ENCODE measurements at places on chromosomes 2 and 18. TPM values are rescaled to one million over a fixed set of nuclear protein-coding genes. Genes with fewer than 3 reads are reported as not detected.

RNU2-63P gene
- not detected for polyA plus RNA-seq

SULT1C3 gene
- not detected for polyA plus RNA-seq

REEP1 gene
- polyA plus RNA-seq = 0.27 TPM

ICA1L gene
- polyA plus RNA-seq = 3.8 TPM

EMILIN1 gene
- polyA plus RNA-seq = 65.0 TPM

DNA sequence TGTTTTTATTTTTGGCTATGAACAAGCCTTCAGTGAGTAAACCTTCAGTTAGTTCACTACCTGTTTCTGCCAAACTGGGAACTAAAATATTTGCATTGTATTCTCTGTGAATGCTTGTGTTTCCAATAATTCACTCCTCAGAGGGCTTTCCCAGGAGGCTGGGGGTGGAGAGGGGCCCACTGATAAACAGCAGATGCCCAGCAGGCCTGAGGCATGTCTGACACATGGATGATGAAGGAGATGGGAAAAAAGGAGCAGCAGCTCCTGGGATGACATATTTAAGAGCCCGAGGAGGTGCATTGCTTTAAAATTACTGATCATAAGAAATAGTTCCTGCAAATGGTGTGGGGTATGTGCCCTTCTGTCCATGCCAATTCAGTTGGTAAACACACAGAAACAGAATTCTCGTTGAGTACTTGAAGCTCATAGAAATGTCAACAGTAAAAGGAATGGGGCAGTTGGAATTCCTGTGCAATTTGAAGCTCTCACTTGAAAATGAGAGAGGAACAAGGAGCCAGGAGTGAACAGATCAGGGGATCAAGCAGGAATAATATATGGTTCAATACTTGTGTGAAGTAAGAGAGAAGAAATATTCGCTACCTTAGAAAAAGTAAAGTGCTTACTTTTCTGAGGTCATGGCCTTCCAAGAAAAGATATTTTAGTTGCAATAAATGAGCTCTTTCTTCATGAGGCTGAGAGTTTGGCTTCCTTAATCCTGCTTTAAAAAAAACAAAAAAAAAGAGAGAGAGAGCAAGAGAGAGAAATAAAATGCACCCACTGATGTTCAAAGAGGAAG lies 22.0 kb upstream of the HNMT start:
- no peak for DNase-seq

GRCh38 chr18:48351216-48352050 lies 57.8 kb downstream of the ZBTB7C start:
- no peak for DNase-seq

GRCh38 chr18:59063300-59063906 lies 76.3 kb upstream of the SEC11C start:
- DNase-seq = no peak

DNA sequence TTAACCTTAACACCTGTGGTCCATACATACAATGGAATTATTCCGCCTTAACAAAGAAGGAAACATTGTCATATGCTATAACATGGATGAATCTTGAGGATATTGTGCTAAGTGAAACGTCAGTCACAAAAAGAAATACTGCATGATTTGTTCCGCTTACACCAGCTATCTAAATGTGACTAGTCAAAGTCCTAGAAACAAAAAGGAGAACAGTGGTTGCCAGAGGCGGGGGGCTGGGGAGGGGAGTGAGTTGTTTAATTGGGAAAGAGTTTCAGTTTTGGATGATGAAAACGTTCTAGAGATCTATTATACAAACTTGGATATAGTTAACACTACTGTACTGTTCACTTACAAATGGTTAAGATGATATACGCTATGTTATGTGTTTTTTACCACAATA lies 72.0 kb downstream of the SPRED2 start:
- DNase-seq = no peak

DNA sequence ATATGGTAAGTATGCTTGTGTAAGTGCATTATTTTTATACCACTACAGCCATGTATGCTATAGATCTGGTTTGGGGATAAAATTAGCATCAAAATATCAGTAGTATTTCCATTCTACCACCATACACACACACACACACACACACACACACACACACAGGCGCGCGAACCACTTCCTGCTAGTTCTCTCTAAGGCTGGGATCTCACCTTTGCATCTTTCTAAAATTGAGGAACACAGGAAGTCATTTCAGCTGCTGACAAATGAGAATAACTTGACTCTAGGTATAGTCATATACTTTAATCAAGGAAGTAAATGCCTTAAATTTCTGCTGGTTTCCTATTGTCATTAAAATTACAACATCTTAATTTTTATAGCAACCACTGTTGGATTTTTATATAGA lies 72.5 kb downstream of the RBM43 start:
- DNase-seq = no peak

DNA sequence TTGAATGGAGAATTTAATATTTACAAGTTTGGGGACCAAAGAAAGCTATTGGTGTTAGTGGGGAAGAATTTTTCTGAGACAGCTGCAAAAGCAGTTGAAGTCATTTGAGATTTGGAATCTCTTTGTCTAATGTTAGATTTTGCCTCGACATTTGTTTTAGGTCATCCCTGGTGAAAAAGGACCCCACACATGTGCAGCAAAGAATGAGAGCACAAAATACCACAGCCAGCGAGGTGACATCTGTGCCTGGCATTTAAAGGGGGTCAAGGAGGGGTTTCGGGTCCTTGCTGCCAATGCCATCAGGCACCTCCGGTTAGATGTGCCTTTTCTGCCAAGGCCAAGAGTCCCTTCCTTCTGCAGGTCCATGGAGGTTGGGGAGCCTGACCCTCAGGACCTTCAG lies 173.3 kb downstream of the TRIB2 start:
- no peak for DNase-seq

DNA sequence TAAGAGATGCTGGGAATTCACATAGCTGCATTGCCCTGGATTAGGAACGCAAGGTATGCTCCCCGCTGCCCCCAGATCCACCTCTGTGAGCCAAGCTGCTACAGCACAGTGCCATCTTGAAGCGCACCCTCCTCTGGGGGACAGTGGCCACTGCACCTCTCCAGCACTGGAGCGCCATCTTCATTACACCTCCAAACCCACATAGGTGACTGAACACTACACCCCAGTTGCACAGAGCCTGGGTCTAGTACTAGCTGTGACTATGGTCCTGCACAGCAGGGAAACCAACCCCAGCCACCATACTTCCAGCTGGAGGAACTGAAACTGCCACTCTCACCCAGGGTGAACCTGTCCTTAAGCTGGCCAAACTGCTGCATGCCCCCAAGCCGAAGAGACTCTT lies 84.6 kb downstream of the TMEM237 start:
- no peak for DNase-seq

DNA sequence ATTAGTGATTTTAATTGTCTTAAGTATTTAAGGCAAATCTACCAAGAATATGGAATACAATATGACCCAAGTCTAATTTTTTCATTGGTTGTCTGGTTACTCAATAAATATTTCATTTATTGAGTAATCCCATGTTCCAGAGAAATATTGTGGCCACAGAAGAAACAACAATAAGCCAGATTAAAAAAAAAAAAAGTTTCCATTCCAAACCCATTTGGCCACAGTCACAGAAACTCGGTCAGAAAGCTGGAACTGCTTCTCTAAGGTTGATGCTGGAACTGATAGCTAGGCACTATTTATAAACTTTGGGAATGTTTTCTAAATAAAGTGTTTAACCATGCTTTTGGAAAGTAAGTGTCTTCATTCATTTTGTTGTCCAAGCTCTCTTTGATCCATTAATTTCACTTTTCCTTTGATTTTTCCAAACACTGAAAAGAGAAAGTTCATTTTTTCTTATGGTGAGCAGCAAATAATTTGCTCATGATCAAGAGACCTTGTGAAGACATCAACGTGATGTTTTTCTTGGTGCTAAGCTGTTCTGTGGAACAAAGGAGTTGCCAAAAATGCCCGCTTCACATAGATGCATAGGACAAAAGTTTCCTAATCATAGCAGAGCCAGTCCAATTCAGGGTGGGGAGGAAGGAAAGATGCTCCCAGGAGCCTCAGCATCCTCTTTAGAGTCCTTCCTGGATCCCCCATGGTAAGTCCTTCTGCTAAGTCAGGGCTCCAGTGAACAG lies 72.1 kb upstream of the CCBE1 start:
- peak; percentile 70 for DNase-seq

- peak; percentile 4 for DNase-seq
Measured at GRCh38 chr2:38648107-38648761, 17.7 kb upstream of the GALM start.

DNA sequence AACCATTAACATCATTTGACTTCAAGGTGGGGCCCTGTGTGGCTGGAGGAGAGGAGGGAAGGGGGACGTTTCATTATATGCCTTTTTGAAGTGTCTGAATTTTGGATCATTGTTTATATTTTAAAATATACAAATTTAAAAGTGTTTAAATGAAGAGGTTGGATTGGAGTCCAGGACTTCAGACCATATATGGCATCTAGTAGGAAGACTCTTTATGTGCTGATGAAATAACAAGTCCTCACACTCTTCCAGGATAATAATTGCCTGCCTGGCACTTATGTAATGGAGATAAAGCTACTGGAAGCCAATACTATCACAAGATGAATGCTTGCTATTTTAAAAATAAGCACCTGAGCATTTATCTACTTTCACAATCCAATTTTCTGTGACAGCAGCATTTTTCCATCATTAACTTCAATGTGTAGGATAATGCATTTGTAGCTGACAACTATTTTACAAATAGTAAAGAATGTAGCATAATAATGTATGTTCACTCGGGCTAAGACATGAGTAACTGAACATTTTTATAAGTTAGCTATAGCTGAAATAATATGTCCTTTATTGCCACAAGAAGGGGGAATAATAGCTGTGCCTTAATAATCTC lies 188.4 kb downstream of the MTCL1 start:
- DNase-seq = no peak

DNA sequence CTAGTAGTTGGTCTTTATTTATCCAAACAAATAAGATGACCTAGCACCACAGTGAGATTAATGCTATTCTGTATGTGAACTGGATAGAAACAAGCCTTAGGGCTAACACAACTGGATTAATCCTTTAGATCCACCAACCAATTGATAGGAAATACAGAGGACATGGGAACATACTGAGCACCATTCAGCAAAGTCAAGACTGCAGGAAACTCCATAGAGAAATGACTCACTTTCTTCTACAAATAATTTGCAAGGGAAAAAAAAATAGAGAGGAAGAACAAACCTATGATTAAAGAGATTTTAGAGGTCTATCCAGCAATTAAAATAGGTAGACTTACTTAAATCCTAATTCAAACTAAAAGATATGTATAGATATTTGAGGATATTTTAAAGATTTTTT lies 23.9 kb downstream of the WDFY1 start:
- no peak for DNase-seq

DNA sequence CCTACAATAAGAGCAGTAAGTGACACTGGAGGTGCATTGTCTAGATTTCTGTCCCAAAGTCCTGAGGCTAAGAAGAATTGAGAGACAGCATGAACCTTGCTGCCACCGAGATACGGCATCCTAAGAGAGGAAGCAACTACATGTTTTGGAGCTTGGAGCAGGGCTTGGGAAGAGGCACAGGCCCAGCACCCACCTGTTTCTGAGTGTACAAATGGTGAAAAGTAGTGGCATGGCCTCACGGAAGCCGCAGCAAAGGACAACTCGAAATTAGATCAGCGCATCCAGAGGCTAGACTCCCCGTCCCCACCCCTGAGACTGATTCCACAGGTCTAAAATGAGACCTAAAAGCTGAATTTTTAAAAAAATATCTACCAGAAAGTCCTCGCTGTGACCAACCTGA lies 127.5 kb downstream of the PTGR3 start:
- no peak for DNase-seq

GRCh38 chr2:74779587-74780135 lies 54.3 kb upstream of the HK2 start:
- DNase-seq = no peak

- DNase-seq = peak; percentile 15
Measured at GRCh38 chr18:64037812-64038414, 68.0 kb downstream of the SERPINB8 start.

DNA sequence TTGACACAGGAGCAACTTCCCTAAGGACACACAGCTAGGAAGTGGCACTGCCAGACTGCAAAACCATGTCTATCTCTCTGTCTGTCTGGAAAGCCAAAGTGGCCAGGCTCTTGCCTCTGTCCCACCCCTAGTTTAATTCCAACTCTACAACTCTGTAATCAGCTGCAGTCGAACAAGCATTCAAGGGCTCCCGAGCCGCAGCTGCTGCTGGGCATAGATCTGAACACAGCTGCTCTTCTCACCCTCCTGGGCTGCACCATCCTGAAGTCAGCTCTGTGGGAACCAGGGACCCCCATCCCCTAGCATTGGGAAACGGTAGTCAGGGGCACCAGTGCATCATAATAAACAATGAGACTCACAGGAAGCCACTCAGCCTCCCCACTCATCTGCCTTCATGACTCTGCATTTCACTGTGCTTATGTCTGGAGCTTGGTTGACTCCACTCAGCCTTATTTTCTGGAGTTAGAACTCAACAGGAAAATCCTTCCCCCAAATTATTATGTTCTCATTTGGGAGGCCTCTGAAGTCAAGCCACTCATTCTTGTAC lies 44.4 kb upstream of the TMEM163 start:
- DNase-seq = no peak

DNA sequence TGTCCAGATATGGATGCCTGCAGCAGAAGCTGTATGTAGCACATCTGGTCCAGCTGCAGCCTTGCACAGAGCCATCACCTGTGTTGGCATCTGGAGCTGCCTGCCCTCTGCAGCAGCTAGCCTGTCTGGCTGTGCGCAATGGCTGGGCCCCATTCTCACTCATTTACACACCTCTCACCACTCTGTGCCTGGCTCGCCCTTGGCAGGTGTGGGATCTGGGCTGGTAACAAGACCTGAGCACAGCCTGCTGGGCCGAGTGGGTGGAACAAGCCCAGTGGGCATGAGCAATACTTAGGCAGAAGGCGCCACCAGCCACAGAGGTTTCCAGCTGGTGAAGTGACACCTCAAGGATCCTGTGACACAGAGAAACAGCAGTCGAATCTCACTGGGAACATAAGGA lies 714.1 kb downstream of the NUP35 start:
- no peak for DNase-seq

GRCh38 chr18:37564711-37565100 lies 892 bp downstream of the CELF4 start:
- DNase-seq = peak; percentile 66

DNA sequence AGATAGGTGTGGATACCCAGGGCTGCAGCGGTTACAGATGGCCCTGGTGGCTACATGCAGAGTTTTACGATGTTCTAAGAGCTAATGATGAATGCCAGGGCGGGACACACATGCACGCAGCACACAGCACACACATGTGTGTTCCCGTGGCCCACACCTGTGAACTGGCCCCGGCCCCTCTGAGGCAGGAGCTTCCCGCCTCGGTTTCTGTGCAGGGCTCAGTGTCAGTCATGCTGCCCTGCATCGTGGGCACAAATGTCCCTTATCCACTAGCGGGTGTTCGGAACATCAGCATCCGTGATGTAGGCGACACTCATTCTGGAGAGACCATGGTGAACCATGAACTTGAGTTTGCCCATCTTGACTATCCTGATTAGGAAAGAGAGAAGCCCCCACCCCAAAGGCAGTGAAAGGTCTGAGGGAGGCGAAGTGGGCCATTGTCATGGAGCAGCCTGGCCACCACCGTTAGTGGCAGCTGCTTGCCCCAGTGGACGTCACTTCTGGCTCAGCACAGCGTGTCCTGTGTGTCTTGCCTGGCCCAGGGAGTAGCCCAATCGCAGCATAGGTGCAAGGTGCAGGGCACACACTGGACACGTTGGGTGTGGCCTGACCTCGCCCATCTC lies 43.8 kb downstream of the DCDC2C start:
- no peak for DNase-seq

GRCh38 chr2:3876221-3876620 lies 172.8 kb downstream of the DCDC2C start:
- no peak for DNase-seq

GRCh38 chr18:55300936-55301531 lies 287.0 kb downstream of the TCF4 start:
- DNase-seq = peak; percentile 61

GRCh38 chr2:220811115-220811514 lies 761.0 kb downstream of the EPHA4 start:
- peak; percentile 41 for DNase-seq
